ENCODE measurements at places on chromosomes 2 and 18.

- no peak for DNase-seq
These were observed 346.3 kb downstream of the SATB2 start for GRCh38 chr2:199111458-199111857.

DNA sequence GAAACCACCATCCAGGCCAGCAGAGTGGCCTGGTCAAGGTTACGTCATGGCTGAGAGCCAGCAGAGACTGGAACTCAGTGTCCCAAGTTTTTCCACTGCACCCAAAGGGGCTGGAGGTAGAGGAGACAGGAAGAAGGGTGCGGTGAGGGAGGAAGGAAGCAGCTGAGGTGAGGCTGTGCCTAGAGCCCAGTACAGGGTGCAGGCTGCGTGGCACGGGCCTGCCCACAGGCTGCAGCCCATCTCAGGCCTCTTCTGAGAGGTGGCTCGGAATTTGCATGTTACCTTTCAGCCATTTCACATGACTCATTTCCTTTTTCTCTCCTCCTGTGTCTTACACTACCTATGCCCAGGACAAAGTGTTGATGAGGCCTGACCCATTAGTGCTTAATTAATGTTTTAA, 13.7 kb upstream of the MGAT4A start:
- no peak for DNase-seq

- no peak for DNase-seq
These were observed 657.8 kb downstream of the MBD2 start for GRCh38 chr18:53566626-53567025.

- no peak for DNase-seq
These were observed 215.1 kb downstream of the ALK start for GRCh38 chr2:29706171-29706720.

DNA sequence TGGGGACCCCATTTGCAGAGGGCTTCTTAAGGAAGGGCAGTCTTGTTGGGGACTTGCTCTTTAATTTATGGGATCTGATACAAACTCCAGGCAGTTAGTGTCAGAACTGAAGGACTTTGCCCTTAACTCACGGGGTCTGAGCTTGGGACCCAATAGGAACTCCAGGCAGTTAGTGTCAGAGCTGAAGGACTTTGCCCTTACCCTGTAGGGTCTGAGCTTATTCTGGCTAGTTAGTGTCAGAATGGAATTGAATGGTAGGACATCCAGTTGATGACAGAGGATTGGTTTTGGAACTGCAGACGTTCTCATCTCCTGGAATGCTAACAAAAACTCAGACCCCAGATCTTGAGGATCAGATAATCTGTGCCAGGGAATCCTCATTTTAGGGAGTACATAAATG, 256.9 kb upstream of the COPS8 start:
- DNase-seq = no peak

GRCh38 chr2:126891681-126892500, 6.8 kb upstream of the TEX51 start:
- DNase-seq = no peak

All from activated T-cell treated with anti-CD3 and anti-CD28 coated beads for 24 hours (primary cell).